ENCODE measurements at places on chromosomes 6 and 20.

- peak; percentile 16 for DNase-seq
These were observed 57.3 kb downstream of the BCKDHB start for GRCh38 chr6:80163754-80164187.

DNA sequence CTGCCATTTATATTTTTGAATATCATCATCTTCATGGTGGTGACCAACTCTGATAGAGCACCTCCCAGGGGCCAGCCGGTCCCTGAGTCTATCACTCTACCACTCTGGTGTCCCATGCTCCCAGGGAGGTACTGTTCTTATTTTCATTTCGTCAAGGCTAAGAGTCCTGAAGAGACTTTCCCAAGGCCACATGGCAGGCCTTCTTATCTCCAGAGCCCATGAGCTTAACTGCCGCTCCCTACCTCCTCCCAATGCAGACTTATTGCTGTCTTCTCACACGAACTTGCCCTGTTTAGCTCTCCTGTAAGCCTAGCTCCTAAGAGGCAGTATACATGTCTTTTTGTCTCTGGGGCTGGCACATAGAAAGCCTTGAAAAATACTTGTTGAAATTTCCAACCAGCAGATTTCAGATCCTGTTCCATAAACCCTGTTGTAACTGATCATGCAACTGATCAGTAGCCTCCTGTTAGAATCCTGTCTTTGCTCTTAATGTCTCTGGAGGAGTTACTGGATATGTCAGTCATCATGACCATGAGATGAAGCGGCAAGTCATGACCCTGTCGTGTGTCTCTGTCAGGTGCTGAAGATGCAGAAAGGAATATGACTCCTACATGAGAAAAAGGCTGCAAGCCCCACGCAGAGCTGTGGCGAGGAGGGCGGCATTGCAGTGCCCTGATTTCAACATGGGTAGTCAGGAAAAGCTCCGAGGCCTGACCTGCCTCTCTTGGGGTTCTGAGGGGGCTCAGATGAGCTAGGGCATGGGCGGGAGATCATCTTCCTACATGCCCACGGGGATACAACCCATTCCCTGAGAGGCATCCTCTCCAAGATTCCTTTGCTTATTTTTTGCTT, 60.0 kb downstream of the TTI1 start:
- no peak for DNase-seq

- no peak for DNase-seq
These were observed 36.5 kb upstream of the TNFAIP3 start for GRCh38 chr6:137830511-137830911.

- no peak for DNase-seq
These were observed 397.8 kb downstream of the LAMA2 start for GRCh38 chr6:129280749-129281148.

DNA sequence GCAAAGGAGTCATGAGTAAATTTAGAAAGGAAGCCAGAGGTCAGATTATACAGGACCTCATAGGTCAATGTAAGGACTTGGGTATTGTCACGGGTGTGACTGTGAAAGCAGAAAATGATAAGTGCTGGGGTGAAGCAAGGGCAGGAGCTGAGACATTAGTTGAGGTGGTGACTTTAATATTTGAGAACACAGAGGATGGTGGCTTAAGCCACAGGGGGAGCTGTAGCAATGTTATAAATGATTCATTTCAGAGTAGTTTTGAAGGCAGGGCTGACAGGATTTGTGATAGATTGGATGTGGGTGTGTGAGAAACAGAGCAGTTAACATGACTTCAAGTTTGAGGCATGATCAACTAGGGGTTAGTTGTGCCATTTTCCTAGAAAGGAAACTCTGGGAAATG, 659.9 kb downstream of the EPM2A start:
- DNase-seq: no peak

GRCh38 chr20:9581509-9581908, 67.1 kb downstream of the LAMP5 start:
- DNase-seq: no peak

GRCh38 chr6:75489025-75489424, 4.6 kb downstream of the FILIP1 start:
- DNase-seq: no peak

DNA sequence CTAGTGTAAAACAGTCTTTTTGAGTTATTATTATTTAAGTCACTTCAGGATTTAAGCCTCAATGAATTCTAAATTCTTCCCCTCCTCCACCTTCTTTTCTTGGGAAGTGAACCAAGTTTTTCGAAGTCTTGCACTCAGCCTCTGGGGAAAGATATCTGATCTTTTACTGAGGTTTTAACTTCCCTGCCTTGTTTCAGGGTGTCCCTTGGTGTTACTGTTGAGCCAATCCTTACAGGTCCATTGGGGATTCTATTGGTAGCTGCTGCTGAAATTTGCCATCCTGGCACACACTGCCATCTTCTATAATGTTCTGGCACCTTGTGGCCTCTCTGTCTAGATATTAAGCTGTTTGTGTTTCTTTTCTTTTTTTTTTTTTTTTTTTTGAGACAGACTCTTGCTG, 31.7 kb downstream of the BEND6 start:
- DNase-seq: no peak

GRCh38 chr20:34773726-34774125, 51.7 kb downstream of the NCOA6 start:
- DNase-seq: peak; percentile 34
